ENCODE measurements at places on chromosomes 11 and 22. TPM values are rescaled to one million over a fixed set of nuclear protein-coding genes. Genes with fewer than 3 reads are reported as not detected.

DNA sequence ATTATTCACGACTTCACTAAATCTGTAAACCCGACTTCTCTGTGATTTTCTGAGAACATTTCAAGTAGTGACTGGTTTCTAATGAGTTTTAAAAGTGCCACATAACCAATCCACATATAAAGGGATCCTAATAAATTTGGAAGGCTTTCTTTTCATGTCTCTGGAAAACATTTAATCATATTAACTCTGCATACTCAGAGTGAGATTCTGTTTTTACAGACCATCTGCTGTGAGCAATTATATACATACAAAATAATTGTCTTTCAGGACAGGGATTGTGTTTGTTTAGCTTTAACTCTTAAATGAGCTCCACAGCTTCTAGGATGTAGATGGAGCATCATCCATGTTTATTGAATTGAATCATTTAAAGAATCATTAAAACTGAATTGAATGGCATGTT lies 65.1 kb downstream of the PRMT3 start:
- no peak for DNase-seq

- DNase-seq: no peak
Measured at GRCh38 chr22:24353121-24353520, 74.3 kb upstream of the ADORA2A start.

DNA sequence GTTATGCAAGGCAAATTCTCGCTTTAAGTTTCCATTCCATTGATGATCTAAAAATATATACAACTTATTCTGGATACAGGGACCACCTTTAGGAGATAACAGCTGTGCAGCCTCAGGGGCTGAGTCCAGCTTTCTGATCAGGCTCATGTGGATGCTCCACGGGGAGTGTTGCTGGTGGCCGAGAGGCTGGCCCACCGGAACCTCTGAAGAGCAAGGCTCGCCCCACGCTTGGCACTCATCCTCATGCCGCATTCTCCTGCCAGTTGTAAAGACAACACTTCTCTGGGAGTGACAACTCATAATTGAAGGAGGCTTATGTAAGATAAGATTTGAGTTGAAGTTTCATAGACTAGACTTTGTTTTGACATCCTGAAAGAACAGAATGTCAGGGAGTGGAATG lies 123.5 kb downstream of the MPPED1 start:
- no peak for DNase-seq

The ISX gene
- not detected for polyA plus RNA-seq

The SPDYC gene
- not detected for polyA plus RNA-seq
